ENCODE measurements at places on chromosomes 12 and 14.

GRCh38 chr14:68679746-68680467 is 113.0 kb downstream of the ZFP36L1 start:
- DNase-seq = no peak
- H3K27ac ChIP-seq = no peak overlapping the region
- peaks cover 37% of the 10 kb centered on the region for H3K4me1 ChIP-seq
- H3K36me3 ChIP-seq = peaks cover 4% of the 10 kb centered on the region
- no peaks in the 10 kb centered on the region for H3K27me3 ChIP-seq

DNA sequence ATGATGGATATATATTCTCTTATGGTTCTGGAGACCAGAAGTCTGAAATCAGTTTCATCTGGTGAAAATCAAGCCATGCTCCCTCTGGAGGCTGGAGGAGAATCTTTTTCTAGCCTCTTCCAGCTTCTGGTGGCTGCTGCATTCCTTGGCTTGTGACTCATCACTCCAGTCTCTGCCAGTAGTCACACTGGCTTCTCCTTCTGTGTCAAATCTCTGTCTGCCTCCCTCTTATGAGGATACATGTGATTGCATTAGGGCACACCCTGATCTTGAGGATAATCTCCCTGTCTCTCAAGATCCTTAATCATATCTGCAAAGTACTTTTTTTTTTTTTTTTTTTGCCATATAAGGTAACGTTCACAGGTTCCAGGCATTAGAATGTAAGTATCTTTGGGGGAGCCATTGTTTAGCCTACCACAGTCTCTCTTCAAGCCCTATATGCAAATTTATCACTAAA is 17.7 kb downstream of the DNAL1 start:
- H3K4me1 ChIP-seq = no peaks in the 10 kb centered on the region
- no peak for DNase-seq
- H3K27me3 ChIP-seq = no peaks in the 10 kb centered on the region
- no peak overlapping the region for H3K27ac ChIP-seq

- H3K4me3 ChIP-seq = no peak overlapping the region
- H3K36me3 ChIP-seq = no peaks in the 10 kb centered on the region
- H3K4me1 ChIP-seq = no peaks in the 10 kb centered on the region
- no peak overlapping the region for H3K27ac ChIP-seq
Measured at GRCh38 chr14:58861586-58861985, 223.8 kb downstream of the DACT1 start.

GRCh38 chr14:61344437-61345150 is 23.2 kb downstream of the PRKCH start:
- no peaks in the 10 kb centered on the region for H3K27me3 ChIP-seq
- peak overlapping the region; percentile 91 for H3K27ac ChIP-seq
- peaks cover 46% of the 10 kb centered on the region for H3K36me3 ChIP-seq
- H3K4me1 ChIP-seq = peaks cover 96% of the 10 kb centered on the region
- peak overlapping the region; percentile 79 for H3K4me3 ChIP-seq
- DNase-seq = no peak

GRCh38 chr14:53999061-53999488 is 42.5 kb upstream of the BMP4 start:
- DNase-seq = no peak
- no peak overlapping the region for H3K27ac ChIP-seq
- H3K4me3 ChIP-seq = no peak overlapping the region
- H3K36me3 ChIP-seq = no peaks in the 10 kb centered on the region
- no peaks in the 10 kb centered on the region for H3K27me3 ChIP-seq
- H3K4me1 ChIP-seq = no peaks in the 10 kb centered on the region

DNA sequence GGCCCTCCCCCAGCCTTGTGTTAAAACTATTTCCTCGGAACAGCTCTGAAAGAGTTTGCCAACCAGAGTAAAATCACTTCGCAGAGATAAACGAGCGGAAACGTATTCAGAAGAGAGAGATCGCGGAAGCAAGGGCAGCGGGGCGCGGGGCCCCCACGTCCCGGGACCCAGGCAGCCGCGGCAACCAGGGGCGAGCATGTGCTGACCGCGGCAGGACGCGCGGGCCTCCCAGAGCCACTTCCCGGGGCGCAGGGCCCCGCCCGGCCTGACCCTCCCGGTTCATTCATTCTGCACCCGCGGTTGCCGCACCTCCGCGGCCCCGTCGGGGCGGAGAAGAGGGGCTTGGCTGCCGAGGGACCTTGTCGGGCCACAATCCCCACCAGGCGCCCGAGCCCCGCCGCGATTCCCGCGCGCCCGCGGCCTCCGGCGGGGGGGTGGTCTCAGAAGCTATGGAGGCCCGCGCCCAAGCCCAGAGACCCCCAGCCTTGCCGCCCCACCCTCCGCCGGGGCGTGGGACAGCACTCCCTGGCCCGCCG is 598 bp downstream of the UBE2N start:
- peak; percentile 25 for DNase-seq
- H3K4me1 ChIP-seq = peaks cover 56% of the 10 kb centered on the region
- H3K4me3 ChIP-seq = peak overlapping the region; percentile 96
- H3K27ac ChIP-seq = peak overlapping the region; percentile 96

DNA sequence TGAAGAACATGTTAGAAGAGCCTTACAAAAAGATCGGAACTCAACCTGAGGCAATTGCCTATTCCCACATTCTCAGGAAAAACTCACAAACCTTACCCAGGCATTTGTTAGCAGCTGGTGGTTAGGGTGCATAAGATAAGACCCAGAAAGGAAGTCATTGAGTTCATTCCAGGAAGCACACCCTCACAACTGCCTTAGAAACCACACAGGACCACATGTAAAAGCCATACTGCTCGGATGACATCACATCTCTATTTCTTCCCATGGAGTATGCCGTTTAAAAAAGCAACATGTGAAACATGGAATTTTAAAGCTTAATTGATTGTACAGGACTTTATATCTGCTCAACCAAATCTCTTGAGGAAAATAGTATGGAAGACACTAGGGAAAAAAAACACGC is 411.2 kb downstream of the DAD1 start:
- H3K4me1 ChIP-seq = peaks cover 6% of the 10 kb centered on the region
- no peaks in the 10 kb centered on the region for H3K27me3 ChIP-seq
- H3K36me3 ChIP-seq = no peaks in the 10 kb centered on the region
- DNase-seq = no peak
- H3K27ac ChIP-seq = no peak overlapping the region

DNA sequence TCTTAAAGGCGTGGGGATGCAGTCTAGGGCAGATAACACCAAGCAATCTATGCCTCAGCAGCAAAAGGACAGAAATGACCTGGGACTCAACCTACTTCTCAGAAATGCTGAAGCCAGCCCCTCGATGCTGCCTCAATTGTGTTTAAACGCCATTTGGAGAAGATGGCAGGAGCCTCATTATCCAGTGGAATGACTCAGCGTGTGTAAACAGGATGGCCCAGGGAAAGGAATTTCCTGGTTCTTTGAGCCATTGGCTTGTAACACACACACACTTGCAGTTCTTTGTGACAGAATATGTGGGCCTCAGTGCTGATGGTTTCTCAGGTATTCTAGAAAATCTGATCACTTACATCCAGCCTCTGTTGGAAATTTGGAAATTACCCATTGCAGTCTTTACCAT is 154.3 kb downstream of the NTF3 start:
- no peak overlapping the region for H3K4me3 ChIP-seq
- H3K27me3 ChIP-seq = peaks cover 27% of the 10 kb centered on the region
- H3K4me1 ChIP-seq = no peaks in the 10 kb centered on the region
- H3K27ac ChIP-seq = no peak overlapping the region

DNA sequence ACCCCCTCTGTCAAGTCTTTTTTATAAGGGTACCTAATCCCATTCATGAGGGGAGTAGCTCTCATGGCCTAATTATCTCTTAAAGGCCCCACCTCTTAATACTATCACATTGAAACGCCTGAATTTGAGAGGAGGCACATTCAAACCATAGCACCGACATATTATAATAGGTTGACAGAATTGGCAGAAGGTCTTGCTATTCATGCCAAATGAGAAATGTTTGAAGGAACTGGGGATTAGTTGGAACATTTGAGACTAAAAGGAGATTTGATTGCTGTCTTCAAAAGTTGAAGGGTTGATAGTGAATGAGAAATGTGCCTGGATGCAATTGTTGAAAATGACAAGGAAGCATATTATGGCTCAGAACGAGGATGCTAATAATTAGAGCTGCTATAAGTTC is 331.1 kb downstream of the ATP23 start:
- H3K27me3 ChIP-seq = no peaks in the 10 kb centered on the region
- no peaks in the 10 kb centered on the region for H3K36me3 ChIP-seq
- DNase-seq = no peak
- no peak overlapping the region for H3K27ac ChIP-seq
- H3K4me3 ChIP-seq = no peak overlapping the region
- H3K4me1 ChIP-seq = no peaks in the 10 kb centered on the region

DNA sequence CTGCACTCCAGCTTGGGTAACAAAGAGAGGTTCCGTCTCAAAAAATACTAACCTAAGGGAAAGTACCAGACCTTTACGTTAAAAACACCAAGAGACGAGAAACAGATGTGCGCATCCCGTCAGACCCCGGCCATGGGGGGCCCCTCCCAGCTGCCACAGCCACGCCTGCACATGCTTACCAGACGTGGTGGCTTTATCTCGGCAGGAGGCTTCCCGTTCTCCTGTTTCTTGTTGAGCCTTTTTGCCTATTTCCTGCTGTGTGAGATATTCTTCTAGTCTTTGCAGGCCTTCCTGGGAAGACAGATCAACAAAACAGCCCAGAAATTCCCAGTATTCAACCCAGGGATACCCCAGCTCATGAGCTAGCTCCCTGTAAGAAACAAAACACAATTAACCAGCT is 23.6 kb downstream of the PGAM5 start:
- H3K4me3 ChIP-seq = no peak overlapping the region
- no peak for DNase-seq
- H3K4me1 ChIP-seq = peaks cover 5% of the 10 kb centered on the region
- H3K36me3 ChIP-seq = peaks cover 52% of the 10 kb centered on the region

DNA sequence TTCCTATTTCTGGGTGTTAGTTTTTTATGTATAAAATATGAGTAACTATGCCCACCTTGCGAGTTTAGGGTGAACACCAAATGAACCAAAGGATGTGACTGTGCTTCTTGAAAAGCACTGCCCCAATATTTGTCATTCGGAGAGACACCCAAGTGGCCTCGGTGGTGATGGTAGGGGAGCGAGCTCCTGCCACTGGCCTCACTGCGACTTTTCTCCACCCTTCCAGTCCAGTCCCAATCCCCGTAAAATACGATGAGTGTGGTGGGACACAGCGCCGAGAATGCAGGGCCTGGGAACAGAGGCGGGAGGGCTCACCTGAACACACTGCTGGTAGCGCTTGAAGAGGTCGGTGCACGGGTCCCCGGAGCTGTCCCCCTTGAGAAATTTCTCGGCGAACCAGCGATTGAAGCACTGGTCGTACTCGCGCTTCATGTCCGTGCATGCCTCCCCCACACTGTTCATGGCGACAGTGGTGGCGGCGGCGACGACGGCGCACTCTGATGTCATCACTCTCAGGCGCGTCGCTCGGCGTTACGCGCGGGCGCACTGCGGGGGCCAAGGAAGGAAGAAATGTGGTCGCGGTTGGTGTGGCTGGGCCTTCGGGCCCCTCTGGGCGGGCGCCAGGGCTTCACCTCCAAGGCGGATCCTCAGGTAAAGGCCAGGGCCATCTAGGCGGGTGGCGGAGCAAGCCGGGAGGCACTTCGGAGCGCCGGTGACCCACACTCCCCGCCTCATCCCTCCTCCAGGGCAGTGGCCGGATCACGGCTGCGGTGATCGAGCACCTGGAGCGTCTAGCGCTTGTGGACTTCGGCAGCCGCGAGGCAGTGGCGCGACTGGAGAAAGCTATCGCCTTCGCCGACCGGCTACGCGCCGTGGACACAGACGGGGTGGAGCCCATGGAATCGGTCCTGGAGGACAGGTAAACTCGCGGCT is at the start of the genes GATC and TRIAP1:
TSS of gene GATC (plus strand) at position 534 of the 933 bp plus-strand sequence. CDS start at position 571, 37 bp downstream.
TSS of gene TRIAP1 (minus strand) at position 474 of the 933 bp plus-strand sequence. CDS start at position 462, 12 bp downstream.
- peaks cover 47% of the 10 kb centered on the region for H3K36me3 ChIP-seq
- H3K27ac ChIP-seq = peak within 1 kb of the TSS; percentile 98
- no peaks in the 10 kb centered on the region for H3K27me3 ChIP-seq
- peaks cover 22% of the 10 kb centered on the region for H3K4me1 ChIP-seq
- peak within 1 kb of the TSS; percentile 97 for H3K4me3 ChIP-seq

GRCh38 chr12:110180591-110181005 is 56.4 kb downstream of the IFT81 start:
- DNase-seq = no peak
- H3K27ac ChIP-seq = no peak overlapping the region
- no peak overlapping the region for H3K4me3 ChIP-seq
- no peaks in the 10 kb centered on the region for H3K4me1 ChIP-seq

DNA sequence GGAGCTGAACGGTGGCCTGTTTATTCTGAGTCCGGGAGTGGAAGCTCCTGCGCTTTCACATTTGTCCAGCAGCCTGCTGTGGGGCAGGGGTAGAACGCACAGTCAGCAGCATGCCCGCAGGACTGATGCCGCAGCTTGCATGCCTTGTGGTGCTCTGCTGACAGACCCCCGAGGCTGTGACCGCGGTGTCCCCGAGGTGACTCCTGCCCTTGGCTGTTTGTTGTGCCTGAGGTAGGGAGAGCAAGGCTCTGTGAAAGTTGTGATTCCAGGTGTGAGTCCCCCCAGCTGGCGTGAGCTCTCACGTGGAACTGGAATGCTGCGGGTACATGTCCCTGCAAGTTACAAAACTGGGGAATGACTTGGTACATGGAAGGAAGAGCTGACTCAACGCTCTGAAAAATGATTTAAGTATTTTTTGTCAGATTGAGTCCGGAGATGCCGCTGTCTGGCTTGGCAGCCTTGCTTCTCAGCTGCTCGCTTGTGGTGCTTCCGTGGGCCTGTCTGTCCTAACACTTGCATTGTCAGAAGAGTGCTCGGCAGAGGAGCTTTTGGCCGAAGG is 18.1 kb downstream of the MLXIP start:
- peaks cover 9% of the 10 kb centered on the region for H3K36me3 ChIP-seq
- no peak overlapping the region for H3K4me3 ChIP-seq
- no peak for DNase-seq
- H3K27me3 ChIP-seq = no peaks in the 10 kb centered on the region
- peaks cover 40% of the 10 kb centered on the region for H3K4me1 ChIP-seq

- peaks cover 1% of the 10 kb centered on the region for H3K36me3 ChIP-seq
- H3K4me1 ChIP-seq = no peaks in the 10 kb centered on the region
- H3K27me3 ChIP-seq = no peaks in the 10 kb centered on the region
Measured at GRCh38 chr12:80598004-80598606, 109.3 kb upstream of the MYF6 start.

DNA sequence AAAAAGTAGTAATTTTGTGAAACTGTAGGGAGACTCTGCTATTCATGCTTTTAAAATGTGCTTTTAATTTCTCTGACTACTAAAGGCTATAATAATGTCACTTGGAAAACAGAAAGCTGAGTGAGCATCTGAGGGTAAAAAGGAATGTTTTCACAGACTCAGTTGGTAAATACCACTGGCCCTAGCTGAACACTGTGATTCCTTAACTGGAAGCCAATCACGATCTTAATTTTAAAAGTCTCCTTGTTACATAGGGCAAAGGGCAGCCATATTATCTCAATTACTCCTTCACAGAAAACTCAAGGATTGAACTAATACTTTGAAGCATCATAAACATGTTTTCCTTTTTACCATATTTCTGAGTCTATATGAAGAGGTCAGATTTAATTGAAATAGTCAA is 41.9 kb downstream of the PAWR start:
- no peaks in the 10 kb centered on the region for H3K4me1 ChIP-seq
- no peak overlapping the region for H3K27ac ChIP-seq
- no peaks in the 10 kb centered on the region for H3K27me3 ChIP-seq
- H3K4me3 ChIP-seq = no peak overlapping the region
- no peaks in the 10 kb centered on the region for H3K36me3 ChIP-seq

All from central memory CD8-positive, alpha-beta T cell (primary cell).